Epithelial cell of prostate (primary cell): ENCODE measurements at places on chromosomes 4 and X.

- DNase-seq, result no peak
Measured at GRCh38 chr4:88953400-88953799, 103.6 kb downstream of the FAM13A start.

DNA sequence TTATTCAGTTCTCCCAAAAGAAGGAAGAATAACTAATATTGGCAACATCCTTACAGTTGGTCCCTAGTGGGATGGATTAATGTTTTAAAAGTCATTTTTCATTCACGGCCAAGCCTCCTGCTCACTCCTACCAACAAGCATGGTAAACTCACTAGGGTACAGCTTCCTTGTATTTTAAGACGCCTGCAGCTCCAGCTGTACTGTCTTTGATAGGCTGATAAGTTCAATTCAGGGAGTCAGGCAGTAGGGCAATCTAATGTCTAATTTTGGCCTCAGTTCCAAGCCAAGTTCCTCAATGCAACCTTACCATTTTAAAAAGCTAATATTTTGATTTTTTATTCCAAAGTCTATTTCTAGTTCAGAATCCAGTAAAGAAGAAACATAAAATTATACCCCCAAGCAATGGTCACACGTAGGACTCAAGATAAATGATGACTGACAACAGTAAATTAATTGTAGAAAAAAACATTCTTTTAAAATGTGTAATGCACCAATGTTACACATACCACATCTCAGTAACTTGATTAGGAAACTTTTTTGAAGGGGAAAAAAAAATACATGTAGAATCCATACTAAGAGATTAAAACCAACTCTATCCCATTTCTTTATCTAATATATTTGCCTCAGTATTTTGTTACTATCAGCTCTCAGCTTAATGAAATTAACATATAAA, 9.3 kb downstream of the LCORL start:
- no peak for DNase-seq

GRCh38 chr4:186755550-186756519, 32.2 kb upstream of the FAT1 start:
- no peak for DNase-seq

DNA sequence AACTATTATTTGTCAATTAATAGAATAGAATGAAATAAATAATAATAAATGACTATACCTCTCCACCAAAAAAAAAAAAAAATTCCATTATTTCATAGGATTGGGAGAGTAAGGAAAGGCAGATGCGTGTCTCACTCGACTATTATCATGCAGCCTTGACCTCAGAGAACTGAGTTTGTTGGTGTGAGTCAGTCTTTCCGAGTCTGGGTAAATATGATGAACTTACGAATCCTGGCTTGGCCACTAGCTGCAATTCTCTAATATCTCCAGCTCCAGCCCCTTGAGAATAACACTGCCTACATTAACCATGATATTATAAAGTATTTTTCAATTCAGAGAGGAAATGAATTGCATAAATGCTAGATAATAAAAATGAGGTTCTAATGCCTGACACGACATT, 46.6 kb upstream of the DHX15 start:
- no peak for DNase-seq

DNA sequence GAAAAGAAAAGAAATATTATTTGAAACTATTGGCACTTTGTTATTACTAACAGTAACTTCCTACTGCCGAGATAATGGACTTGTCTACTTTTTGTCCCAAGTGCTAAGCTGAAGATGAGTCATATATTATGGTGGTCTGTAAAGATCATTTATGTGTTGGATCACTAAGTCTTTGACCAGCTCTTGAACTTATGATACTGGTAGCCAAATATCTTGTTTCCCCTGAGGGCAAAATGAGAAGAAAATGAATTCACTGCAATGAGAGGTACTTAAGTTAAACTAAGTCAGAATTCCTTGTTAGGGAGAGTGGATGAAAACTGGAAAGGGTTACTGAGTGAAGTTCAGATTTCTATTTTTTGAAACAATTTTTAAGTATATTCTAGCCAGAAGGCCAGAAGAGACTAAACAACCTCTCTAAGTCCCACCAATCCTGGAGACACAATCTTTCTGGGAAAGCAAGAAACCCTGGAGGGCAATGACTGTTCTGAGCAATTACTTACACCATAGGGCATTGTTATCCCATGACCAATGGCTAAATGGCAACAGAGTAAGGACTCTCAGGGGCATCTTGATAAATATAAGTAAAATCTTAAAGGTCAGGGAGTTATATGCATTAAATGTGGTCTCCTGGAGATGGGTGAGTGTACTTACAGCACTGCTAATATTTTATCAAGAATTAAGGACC, 287.7 kb downstream of the STIM2 start:
- DNase-seq, result no peak

DNA sequence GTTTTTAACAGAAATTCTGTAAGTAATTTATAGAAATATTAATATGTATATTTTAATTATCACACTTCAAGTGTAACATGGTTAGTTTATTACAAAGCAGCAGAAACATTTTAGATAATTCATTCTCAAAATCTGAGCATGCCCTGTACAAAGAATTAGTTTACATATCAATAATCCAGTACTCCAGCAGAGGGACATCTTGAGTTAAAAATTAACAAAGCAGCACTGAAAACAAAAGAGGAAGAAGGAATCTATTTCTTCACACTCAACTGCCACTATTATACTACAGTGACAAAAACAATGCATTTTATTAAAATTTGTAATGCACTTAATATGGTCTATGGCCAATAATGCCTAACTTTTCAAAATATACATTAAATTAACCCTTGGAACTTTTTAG, 179.1 kb upstream of the KLHL4 start:
- no peak for DNase-seq

DNA sequence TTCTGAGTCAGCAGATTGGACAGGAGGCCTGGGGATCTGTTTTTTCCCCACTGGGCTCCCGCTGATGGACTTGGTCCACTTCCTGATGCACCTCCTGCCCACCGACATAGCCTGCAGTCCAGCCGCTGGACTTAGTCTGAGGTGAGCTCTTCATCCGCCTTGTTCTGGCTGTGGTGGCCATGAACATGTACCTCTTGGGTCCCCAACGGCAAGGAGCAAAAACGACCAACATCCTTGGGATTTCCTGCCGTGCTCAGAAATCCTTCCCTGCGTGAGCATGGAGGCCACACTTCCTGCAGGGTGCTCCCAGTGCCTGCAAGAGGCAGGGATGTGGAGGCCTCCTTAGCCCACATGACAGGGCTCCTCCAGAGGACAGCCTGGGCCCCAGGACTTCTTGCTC, 76.8 kb downstream of the CRMP1 start:
- DNase-seq, result no peak

DNA sequence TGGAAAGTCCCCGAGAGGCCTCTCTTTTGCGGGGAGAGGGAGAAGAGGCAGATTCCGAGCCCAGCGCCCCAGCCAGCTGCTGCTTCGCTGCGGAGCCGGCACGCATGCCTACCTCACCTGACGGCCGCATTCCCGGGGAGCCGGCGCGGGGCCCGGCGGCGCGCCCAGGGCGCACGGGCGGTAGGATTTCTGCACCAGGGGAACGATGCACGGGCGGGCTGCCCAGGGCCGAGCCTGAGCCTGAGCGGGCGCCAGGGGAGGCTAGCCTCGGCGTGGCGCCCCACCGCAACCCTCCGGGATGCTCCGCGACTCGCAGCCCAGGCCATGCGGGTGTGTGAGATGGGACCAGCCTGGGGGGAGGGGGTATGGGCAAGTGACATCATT, 81.3 kb upstream of the SCML1 start:
- DNase-seq, result no peak

DNA sequence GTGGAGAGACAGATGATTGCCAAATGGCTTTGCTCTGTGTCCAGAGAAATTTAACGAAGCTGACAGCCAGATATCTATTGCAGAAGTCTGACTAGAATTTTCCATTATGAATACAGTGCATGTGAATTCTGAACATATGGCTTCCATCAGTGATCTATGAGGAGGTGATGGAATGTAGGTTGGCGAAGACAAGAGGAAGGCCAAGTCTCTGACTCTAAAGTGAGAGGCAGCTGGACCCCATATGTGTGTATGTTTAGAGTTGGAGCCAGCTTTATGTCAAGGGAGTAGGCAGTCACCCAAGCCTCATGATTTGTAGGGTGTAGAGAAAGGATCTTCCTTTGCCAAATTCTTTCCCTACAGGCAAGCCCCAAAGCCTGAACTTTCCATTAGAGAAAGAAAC, 76.2 kb upstream of the TEX13D start:
- DNase-seq, result no peak

- DNase-seq, result no peak
Measured at GRCh38 chr4:80615099-80615498, 279.6 kb downstream of the CFAP299 start.

DNA sequence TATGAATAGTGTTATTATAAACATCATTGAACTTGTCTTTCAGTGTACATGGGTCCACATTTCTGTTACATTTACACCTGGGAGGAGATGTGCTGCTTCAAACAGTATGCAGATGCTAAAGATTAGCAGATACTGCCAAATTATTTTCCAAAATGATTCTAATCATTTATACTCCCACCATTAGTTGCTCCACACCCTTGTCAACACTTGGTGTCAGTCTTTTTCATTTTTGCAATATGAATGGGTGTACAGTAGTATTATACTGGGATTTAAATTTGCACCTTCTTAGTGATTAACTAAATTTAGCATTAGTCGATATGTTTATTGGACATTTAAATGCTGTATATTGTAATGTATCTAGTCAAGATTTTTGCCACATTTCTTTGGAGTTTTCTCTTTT, 131.6 kb upstream of the GRID2 start:
- DNase-seq, result no peak

DNA sequence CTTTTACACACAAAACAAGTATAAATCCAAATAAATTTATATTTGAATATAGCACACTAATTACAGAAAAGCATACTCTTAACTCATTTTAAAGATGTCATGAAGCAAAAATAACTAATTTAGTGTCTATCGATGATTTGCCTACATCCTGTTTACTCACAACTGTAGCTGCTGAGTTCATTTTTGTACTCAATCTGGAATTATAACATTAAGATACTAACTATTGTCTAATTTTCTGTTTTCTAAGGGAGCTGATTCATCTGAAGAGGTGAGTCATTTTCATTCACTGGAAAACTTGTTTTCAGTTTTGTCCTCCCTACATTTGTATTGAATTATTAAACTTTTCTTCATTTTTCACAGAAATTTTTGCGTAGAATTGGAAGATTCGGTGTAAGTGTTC, 3.7 kb downstream of the STATH start:
- no peak for DNase-seq

DNA sequence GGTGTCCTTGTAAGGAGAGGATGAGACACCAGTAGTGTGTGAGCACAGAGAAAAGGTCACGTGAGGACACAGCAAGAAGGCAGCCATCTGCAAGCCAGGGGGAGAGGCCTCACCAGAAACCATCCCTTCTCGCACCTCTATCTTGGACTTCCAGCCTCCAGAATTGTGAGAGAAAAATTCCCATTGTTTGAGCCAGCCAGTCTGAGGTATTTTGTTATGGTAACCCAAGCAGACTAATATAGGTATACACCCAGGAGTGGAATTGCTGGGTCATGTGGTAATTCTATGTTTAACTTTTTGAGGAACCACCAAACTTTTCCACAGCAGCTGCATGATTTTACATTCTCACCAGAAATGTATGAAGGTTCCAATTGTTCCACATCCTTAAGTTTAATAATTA, 25.6 kb downstream of the ZDHHC9 start:
- DNase-seq, result no peak
